ENCODE measurements at places on chromosomes 16 and 17.
A peak's percentile ranks its signal among the peaks of the same experiment; 100 is the strongest.

GRCh38 chr17:58822148-58823050 lies 66.7 kb downstream of the PPM1E start:
- no peak for DNase-seq

GRCh38 chr17:40190197-40191021 lies 13.1 kb downstream of the RAPGEFL1 start:
- DNase-seq = no peak

- no peak for DNase-seq
These were observed at the start of gene P2RX5 for GRCh38 chr17:3695723-3696411. P2RX5 (minus strand) TSS chr17:3696155; CDS start chr17:3696005, 150 bp downstream.

- DNase-seq = peak; percentile 46
These were observed 145.5 kb upstream of the SOX9 start for GRCh38 chr17:71975331-71975801.

DNA sequence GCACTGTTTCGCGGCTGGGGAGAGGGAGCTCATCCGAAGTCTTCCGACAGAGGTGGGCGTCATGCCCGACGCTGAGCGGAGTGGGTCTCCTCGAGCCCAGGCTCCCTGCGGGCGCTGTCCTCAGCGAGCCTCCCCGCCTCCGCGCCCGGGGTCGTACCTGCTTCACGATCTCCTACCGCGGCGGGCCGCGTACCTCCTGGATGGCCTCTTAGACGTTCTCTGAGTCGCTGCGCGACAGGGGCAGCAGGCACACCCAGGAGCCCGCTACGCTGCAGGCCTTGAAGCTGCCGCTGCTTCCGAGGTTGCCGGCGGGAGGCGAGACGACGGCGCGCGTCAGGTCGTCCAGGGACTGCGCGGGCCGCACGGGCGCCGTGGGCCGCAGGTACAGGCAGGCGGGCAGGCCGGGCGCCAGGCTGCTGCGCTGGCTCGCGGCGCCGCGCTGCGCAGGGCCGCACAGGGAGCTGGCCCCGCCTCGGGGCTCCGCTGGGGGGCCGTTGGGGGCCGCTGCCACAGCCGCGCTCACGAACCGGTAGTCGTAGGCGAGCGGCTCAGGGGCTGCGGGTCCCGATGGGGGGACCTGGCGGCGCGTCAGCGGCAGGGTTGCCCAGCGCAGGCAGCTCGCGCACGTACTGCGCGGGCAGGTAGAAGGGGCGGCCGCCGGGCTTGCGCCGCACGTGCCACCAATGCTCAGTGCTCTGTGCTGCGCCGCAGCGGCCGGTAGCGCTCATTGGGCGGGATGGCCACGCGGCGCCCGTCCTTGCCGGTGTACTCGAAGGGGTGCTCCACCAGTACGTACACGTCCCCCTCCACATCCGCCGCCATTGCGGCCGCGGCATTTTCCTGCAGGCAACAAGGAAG lies 116.4 kb upstream of the SMURF2 start:
- no peak for DNase-seq

DNA sequence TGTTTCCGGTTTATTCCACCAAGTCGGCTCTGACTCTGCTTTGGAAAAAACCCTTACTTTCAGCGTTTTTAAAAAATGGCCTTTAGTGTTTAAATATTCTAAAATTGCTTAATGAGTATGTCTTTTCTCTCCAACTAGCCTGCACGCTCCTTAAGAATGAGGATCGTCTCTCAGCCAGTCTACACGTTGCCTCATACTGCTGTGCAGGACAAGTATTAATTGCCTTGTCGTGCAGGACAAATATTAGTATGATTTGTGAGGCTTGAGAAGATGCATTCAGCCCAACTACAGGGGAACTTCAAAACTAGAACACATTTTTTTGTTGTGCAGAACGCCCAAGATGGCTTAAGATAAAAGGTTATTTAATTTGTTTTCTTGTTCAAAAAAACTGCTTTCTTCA lies 61.2 kb downstream of the MARCHF10 start:
- DNase-seq = peak; percentile 21

DNA sequence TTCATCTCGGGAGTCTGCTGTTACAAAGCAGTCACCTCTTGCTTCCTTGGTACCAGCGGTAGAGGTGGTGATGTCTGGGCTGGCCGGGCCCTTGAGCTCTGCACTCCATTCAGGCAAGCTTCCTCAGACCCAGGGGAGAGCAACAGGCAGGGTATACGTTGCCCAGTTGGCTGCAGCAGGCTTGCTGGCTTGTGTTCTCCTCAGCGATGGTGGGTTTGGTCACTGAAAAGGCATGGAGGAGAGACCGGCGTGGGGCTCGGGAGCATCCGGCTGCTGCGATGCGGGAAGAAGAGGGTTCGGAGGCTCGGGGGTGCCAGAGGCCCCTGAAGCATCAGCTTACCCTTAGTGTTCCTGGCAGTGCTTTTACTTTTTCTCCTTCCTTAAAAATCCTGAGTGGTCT lies 25.8 kb downstream of the SAP30BP start:
- DNase-seq = no peak

- no peak for DNase-seq
These were observed 1.8 kb downstream of the C16orf54 start for GRCh38 chr16:29743827-29744531.

GRCh38 chr16:63998-64913 lies 8.2 kb downstream of the RHBDF1 start:
- DNase-seq = no peak

DNA sequence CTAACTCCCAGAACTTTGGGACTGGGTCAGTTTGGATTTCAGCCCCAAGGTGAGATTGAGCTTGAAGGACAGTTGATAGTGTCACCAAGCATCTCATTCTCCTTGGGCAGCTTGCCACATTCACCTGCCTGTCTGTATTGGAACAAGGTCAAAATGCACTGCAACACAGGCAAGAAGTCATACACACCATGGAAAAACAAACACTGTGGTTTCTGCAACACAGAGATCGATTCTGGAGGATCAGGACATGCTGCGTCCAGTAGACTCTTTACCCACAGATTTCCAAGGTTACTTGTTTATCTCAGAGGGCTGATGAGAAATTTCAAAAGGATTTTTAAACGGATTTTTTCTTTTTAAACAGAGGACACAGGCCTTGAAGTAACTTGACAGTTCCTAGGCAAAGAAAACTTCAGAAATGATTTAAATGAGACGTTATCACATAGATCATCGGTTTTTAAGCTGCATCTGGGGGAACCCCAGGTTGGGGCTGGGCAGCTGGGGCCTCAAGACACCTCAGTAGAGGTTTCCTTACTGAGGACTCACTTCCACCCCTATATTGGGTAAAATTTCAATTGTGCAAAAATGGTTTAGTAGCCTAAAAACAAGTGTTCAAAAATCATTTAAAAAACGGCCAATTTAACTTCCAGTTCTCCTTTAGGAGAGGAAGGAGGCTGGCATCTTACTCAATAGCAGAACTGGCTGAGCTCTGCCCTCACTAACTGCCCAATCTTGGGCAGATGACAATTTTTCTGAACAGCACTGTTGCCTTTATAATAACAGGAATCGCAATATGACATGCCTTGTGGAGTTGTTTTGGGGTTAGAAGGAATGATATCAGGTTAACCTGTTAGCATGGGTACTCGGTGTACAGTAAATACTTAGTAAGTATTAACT lies 299.3 kb downstream of the XYLT1 start:
- DNase-seq = no peak

- DNase-seq = no peak
These were observed 17.3 kb upstream of the HEXD start for GRCh38 chr17:82400830-82401229.

DNA sequence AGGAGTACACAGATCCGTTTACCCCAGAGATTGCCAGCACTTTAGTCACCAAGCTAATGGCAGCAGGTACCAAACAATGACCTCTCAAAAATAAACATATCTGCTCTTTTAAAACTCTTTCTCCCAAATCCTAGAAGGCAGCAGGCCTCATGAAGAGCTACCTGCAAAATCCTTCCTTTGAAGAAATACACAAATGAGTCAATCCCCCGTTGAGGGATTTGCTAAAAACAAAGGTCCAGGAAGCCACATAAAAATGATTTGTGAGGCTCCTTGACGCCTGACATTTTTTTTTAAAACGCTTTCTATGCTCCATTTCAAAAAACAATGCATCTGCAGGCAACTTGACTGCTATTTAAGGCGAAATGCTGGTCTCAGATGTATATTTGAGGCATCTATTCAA lies 58.2 kb downstream of the NACA2 start:
- no peak for DNase-seq

GRCh38 chr17:42509409-42509808 lies 26.6 kb upstream of the NAGLU start:
- DNase-seq = no peak
